ENCODE measurements at places on chromosomes 1 and 21.

DNA sequence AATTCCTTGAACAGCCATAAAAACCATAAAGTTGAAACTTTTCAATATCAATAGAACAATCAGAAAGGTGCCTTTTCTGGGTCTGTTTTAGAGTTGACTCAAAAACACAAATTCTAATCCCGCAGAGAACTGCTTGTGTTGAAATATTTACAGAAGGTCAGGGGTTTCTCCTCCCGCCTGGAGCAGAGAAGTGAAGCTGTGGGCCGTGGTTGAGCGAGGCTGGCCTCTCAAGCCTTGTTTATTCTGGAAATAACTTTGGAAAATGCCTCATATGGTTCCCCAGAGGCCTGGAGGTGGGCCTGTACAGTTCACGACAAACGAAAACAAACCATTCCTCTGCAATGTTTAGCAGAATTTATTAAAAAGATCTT, 90.8 kb upstream of the ERRFI1 start:
- DNase-seq, result no peak

GRCh38 chr21:34336245-34336644, 27.6 kb upstream of the KCNE2 start:
- DNase-seq, result no peak

- no peak for DNase-seq
Measured at GRCh38 chr21:45278156-45278911, 9.4 kb downstream of the POFUT2 start.

DNA sequence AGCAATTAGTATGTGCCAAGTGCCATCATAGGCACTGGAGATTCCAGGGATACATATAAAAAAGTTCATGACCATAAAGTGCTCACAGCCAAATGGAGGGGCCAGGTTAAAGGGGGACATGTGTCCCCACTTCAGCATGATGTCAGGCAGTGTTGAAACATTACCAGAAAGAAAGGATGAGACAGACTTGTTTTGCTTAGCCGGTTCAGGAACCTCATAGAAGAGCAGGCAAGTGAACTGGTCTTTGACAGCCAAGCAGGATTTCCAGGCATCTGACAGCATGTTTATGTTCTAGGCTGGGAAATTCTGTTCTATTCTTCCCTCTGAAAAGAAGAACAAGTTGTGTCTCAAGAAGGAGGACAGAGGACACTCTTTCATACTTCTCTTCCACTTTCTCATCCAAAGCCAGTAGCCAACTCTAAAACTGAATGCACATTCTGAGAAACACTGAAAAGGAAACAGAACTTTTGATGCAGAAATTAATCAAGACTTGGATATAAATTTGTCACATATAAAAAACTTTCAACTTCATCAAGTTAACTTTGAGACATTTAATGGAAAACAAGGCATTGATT, 39.7 kb downstream of the GLUL start:
- no peak for DNase-seq

GRCh38 chr1:115133440-115133839, 44.1 kb upstream of the TSPAN2 start:
- DNase-seq, result no peak

- no peak for DNase-seq
Measured at GRCh38 chr1:230140221-230141020, 73.4 kb downstream of the GALNT2 start.

DNA sequence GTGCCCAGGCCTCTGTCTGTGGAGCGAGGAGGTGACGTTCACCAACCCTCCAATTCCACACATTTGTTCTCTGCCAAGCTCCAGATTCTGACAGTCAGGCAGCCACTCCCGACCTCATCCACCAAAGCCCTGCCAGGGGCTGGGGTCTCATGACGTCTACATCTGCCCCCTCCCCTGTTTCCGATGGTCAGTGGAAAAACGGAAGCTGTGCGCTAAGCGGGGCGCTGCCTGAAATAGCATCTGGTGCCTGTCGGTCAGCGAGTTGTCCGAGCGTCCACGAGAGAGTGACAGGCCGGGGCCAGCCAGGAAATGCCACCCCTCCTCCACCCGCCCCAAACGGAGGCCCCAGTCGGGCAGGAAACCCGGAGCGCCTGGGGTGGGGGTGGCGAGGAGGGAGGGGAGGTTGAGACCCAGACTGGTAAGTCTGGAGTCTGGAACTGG, 3.2 kb upstream of the TAL1 start:
- no peak for DNase-seq

DNA sequence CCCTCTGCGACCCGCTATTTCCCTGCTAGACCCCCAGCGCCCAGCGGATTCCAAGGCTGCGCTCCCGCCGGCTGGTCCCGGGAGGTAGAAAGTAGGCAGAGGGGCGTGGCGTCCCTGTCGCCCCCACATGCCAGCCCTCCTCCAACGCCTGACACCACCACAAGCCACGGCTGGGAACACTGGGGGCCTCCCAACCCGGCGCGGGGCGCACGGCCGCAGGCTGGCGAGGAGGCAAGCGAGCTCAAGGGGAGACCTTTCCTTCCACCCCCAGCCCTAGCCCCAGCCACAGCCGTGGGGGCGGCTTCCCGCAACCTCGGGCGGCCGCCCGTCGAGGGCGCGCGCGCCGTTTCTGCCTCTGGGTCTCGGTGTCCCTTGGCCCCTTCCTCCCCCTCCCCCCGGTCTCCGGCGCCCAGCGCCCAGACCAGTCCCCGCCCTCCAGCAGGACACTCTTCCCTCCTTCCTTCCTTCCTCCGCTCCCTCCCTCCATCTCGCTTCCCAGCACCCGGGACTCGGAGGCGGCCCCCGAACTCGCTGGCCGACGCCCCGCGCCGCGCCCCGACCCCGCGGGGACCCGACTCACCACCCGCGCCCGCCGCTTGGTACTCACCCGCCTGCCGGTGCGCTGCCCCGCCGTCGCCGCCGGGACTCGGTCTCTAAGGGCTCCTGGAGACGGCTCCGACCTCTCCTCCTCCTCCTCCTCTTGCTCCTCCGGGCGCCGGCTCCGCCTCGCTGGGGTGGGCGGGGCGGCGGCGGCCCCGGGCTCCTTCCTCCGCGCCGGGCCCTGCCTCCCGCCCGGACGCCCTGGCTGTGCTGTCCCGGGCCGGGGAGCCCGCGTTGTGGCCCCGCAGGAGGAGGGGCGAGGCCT, at the start of gene GNG12:
GNG12 (minus strand) TSS at position 731 of the 865 bp plus-strand sequence. CDS start 125,781 bp downstream, outside the sequence.
- no peak for DNase-seq

GRCh38 chr1:12309783-12310742, 80.2 kb downstream of the VPS13D start:
- no peak for DNase-seq

DNA sequence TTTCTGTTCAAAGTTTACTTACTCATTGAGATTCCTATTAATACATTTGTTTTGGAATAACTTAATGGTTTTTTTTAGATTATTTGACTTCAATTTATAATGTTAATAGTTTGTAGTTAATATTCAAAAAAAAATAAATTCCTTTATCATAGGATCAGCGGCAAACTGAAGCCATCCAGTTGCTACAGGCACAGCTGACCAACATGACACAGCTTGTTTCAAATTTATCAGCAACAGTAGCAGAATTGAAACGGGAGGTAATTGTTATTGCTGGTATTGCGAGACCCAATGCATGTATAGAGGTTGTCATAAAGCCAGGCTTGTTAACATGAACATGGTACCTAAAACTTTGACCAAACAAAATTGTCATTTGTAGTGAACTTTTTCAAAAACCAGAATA, 59.0 kb upstream of the FASLG start:
- DNase-seq, result no peak

GRCh38 chr1:160638926-160639325, 7.9 kb downstream of the SLAMF1 start:
- DNase-seq, result no peak

DNA sequence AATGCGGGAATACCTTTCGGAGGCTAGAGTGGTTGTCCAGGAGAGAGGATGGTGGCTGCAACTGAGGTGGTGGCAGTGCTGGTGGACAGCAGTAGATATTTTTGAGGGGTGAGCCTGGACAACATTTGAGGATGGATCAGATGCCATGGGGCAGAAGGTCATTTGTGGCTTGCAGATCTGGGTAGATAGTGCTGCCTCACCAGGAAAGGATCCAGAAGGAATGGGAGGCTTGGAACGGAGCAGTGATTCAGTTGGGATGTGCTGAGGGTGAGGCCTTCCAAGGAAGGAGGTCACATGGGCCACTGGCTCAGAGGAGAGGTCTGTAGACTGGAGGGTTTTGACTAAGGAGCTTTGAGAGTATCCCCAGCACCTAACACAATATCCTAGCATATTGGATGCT, 110.8 kb upstream of the KAZN start:
- DNase-seq, result no peak

- DNase-seq, result no peak
Measured at GRCh38 chr1:91151702-91152101, 129.9 kb upstream of the ZNF644 start.

DNA sequence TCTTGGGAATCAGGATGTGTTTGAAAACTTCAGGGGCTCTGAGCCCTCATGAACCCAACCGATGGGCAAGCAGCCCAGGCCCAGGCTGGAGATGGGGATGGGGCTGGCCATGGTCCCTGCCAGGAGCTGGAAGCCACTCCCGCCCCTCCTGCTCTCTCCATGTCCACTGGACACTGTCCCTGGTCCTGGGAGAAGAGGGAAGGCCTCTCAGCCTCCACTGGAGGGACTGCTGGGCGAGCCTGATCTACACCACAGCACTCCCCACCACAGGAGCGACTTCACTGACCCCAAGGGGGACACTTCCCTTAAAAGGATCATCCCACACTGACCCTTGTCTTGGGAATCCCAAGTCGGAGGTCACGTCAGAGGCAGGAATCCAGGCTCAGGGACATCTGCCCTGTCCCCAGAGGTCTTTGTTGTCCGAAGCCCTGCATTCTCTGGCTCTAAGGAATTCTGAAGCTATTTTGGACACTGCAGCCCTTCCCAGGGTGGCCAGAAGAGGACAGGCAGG, 16.9 kb upstream of the COL18A1 start:
- no peak for DNase-seq

GRCh38 chr1:187409341-187409740, 580.6 kb downstream of the PLA2G4A start:
- DNase-seq, result no peak

- no peak for DNase-seq
Measured at GRCh38 chr1:32349211-32349708, 13.0 kb downstream of the FAM229A start.

GRCh38 chr1:2783069-2783434, 18.4 kb downstream of the TTC34 start:
- no peak for DNase-seq

GRCh38 chr21:44869781-44870747, 3.4 kb downstream of the PTTG1IP start:
- DNase-seq, result no peak

GRCh38 chr1:154759793-154760192, 110.3 kb downstream of the KCNN3 start:
- no peak for DNase-seq

DNA sequence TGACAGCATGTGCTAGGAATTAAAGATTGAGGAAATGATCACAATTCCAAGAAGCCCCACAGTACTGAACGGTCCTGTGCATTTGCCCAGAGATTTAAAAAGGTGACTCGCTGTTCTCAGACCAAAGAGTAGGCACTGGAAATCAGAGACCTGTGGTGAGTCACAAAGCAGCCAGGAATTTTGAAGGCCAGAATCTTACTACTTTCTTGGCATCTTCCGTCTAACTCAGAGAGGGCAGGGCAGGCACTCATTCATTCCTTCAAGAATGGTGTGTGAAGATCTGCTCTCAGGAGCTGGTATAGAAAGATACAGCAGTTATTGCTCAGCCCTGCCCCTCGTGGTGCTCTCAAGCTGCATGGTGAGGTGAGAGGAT, 57.9 kb downstream of the BRINP2 start:
- DNase-seq, result no peak

DNA sequence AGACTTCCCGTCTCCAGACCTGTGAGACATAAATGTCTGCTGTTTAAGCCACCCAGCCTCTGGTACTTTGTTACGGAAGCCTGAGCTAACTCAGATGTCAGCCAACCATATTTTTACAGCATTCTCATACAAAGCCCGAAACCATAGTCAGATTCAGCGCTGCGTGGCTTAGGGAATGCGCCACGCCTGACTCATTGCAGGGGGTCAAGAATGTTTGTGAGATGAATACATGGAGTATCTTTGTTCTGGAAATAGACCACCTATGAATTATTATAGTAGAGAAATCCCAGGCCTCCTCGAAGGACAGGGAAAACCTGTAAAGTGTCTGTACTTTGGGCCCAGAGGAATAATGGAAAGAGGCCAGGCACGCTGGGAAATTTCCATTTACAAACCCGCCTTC, 434.8 kb downstream of the CAMTA1 start:
- DNase-seq, result no peak

DNA sequence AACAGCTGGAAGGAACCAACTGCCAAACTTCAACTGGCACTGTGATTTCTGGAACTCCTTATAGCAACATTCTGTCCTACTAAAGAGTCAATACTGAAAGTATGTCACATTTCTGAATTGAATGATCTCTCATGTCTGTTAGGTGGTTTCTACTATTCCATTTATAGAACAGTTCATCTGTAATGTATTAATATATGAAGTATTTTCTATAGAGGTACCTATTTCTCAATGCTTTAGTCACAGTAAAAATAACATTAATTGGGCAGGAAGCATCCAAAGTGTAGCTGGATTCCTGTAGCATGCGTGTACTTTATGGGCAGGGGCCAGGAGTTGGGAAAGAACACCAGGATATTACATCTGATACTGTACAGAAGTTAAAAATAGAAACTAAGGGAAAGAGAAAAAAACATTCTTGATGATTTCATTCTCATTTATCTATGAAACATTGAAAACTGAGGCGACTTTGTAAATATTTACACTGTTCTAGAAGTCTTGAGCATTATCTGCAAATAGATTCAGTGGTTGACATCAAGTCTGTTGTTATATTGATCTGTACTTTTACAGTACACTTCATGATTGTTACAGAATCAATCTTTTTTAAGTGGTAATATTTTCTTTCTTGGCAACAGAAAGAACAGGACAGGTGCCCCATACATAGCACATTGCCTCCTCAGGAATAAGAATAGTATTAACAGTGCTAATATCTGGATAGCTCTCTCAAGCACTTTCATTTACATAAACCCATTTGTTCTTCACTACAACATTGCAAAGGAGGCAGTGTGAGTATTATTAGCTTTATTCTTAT, 6.2 kb upstream of the ZNF281 start:
- no peak for DNase-seq

- no peak for DNase-seq
Measured at GRCh38 chr1:8525216-8525557, 207.3 kb downstream of the SLC45A1 start.

DNA sequence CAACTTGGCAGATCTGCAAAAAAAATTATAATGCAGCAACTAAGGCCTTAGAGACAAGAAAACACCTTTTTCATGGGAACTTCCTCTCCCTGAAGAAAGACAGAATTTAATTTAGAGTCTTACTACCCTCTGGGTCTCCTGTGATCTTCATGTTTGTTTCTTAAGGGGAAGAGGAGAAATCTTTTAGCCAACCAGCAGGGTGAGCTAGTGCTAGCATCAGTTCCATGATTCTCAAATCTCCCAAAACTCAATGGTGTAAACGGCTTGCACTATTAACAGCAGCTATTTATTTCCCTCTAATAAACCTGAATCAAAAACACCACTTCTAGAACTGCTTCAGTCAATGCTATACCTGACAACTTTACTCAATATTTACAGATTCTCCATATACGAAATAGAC, 3.8 kb downstream of the ZNF644 start:
- DNase-seq, result no peak

DNA sequence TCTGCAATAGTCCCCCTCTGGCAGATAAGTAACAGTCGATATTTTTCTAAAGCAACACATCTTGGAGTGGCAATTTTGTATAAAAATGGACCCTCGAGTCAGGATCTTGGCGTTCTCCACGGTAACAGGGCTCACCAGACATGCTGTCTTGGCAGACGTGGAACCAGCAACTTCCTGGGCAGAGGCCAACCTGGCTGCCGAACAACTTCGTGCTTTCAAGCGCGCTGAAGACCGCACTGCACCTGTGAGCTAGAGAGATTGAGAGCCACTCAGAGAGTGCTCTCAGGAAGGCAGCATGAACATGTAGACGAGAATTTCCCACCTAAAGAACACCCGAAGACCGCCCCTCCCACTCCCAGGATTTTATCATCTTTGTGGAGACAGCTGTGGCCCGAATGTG, 7.3 kb downstream of the C1orf174 start:
- no peak for DNase-seq

Data from NCI-H2081 treated with DMSO at 0.1 percent for 48 hours (cell line).